Peyer's patch (tissue), 4 donors: ENCODE measurements at places on chromosomes 7 and 10. TPM values are rescaled to one million over a fixed set of nuclear protein-coding genes. Genes with fewer than 3 reads are reported as not detected.

ENO4 gene
- not detected for total RNA-seq

PAPOLB gene
- not detected for total RNA-seq

C7orf25 gene
- 15.1 TPM for total RNA-seq

DNA sequence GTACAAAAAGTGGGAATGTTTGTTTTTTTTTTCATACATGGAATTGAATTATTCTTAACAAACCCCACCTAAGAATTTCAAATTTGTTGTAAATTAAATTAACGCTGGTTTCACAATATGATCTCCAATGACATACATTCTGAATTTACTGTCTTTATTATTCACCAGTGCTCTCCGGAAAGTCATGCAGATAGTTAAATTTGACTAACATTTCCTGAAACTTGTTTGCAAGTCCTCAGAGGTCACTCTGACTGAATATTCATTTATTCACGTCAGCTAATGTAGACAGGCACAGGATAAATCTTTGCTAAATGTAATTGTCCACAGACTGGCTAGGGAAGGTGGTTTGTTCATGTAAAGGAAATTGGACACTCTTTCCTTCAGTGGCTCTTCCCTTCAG is 730.4 kb downstream of the PHTF2 start:
- H3K27me3 ChIP-seq: no peaks in the 10 kb centered on the region
- no peak overlapping the region for H3K4me3 ChIP-seq
- H3K36me3 ChIP-seq: no peaks in the 10 kb centered on the region
- no peak for DNase-seq

GRCh38 chr10:17835688-17836087 is 26.5 kb downstream of the MRC1 start:
- H3K27ac ChIP-seq: no peak overlapping the region
- no peaks in the 10 kb centered on the region for H3K27me3 ChIP-seq
- no peak for DNase-seq
- H3K4me3 ChIP-seq: no peak overlapping the region
- H3K4me1 ChIP-seq: no peaks in the 10 kb centered on the region

GRCh38 chr10:126080291-126080825 is 184.0 kb downstream of the FANK1 start:
- no peak overlapping the region for H3K27ac ChIP-seq
- H3K4me1 ChIP-seq: no peaks in the 10 kb centered on the region
- H3K27me3 ChIP-seq: no peaks in the 10 kb centered on the region
- H3K4me3 ChIP-seq: no peak overlapping the region

- H3K4me3 ChIP-seq: no peak overlapping the region
- H3K27me3 ChIP-seq: no peaks in the 10 kb centered on the region
- no peaks in the 10 kb centered on the region for H3K4me1 ChIP-seq
- DNase-seq: no peak
- H3K27ac ChIP-seq: no peak overlapping the region
- H3K36me3 ChIP-seq: no peaks in the 10 kb centered on the region
Observed at GRCh38 chr7:142913051-142913450, 20.5 kb downstream of the TRPV5 start.

- no peak overlapping the region for H3K4me3 ChIP-seq
- no peaks in the 10 kb centered on the region for H3K27me3 ChIP-seq
- DNase-seq: no peak
- H3K36me3 ChIP-seq: no peaks in the 10 kb centered on the region
- no peak overlapping the region for H3K27ac ChIP-seq
Observed at GRCh38 chr10:52119507-52119906, 194.6 kb upstream of the DKK1 start.
